ENCODE measurements at places on chromosomes 16 and 17.

- DNase-seq, result no peak
Measured at GRCh38 chr16:471353-472198, 46.1 kb downstream of the RAB11FIP3 start.

- DNase-seq, result no peak
Measured at GRCh38 chr16:27745348-27745747, 195.4 kb downstream of the KATNIP start.

- no peak for DNase-seq
Measured at GRCh38 chr16:79312502-79312901, 288.0 kb downstream of the MAF start.

- no peak for DNase-seq
Measured at GRCh38 chr17:6365200-6365943, 69.5 kb downstream of the AIPL1 start.

DNA sequence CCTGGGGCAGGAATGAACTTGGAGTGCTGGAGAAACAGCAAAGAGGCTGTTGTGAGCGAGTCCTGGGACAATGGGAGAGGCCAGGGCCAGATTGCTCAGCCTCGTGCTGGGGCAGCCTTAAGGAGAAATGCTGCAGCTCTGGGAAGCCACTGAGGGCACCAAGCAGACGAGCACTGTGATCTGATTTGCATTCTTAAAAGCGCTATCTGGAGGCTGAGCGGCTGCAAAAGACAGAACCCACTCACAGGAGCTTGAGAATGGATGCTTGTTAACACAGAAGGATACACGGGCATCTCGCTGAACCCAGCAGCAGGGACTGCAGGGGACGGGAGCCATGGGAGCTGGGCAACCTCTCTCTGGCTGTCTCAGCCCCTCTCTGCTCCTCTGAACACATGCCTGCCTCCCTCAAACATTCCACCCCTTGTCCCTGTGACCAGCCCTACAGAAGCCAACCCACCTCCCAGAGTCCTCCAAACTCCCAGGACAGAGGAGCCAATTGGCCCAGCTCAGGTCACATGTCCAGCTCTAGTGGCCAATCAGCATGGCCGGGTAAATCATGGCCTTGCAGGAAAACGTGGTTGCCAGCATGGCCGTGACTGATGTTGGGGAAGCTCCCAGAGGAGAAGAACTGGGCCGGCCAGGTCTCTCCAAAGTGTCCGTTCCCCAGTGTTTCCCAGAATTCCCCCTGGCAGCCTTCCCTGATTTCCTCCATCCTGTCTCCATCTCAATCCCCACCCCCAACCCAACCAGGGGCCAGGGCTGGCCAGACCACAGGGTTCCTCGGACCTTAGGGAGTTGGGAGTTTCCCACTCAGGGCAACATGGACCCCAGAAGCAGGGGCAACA lies 60.3 kb downstream of the GSG1L start:
- no peak for DNase-seq

GRCh38 chr17:75005291-75005690 lies 7.2 kb upstream of the MRPL58 start:
- no peak for DNase-seq

DNA sequence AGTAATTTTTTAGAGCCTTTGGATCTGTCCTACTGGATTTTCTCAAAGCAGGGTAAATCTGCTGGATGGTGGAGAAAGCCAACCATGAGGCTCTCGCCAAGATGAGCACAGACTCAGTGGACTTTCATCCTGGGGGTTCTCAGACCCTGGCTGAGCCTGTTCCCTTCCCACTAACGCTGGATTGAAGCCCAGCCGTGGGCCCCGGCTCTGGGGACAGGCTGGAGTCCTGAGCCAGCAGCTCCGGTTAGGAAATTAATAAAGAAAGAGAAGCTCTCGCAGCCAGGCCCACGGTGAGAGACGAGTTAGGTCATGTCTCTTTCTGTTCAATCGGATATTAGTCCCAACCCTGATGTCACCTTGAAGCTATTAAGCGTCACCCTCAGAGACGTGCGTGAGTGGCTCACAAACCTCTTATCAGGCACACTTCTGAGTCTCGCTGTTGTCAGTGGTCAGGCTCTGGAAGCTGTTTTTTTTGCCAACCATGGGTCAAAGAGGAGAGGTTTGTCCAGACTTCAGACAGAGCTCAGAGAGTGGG lies 27.1 kb downstream of the MEOX1 start:
- no peak for DNase-seq

DNA sequence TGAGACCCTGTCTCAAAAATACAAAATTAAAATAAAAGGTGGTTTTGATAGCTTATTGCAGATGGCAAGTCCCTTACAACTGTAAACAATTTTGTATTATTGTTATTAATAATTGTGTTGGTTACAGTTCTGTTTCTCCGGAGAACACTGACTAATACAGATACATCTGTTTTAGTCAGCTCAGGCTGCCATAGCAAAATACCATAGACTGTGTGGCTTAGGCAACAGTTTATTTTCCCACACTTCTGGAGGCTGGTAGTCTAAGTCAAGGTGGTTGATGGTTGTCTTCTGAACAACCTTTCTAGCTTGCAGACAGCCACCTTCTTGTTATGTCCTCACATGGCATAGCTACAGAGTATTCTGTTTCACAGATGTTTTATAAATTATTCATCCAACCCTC lies 14.2 kb upstream of the IL21R start:
- no peak for DNase-seq

DNA sequence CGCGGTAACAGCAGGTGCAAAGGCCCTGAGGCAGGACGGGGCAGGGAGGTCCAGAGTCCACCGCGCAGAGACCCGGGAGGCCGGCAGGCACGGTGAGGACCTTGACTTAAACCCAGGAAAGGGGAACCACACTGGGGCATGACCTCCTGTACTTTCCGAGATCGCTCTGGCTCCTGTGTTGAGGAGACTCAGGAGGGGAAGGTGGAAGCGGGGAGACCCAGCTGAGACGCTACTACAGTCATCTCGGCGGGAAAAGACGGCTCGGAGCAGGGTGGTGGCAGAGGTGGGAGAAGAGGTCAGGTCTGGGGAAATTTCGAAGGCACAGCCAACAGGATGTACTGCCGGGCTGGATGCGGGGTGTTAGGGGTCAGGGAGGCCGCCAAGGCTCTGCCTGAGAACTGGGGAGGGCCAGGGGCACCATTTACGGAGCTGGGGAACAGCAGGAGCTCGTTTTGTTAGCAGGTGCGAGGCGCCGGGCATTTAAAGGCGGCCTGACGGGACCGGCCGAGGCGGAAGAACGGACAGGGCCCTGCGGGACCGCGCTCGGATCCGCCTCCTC lies 22.3 kb downstream of the NPTX1 start:
- no peak for DNase-seq

GRCh38 chr16:81497690-81498089 lies 53.1 kb downstream of the CMIP start:
- no peak for DNase-seq

- peak; percentile 18 for DNase-seq
Measured at GRCh38 chr17:36463916-36464764, 22.3 kb upstream of the ZNHIT3 start.

DNA sequence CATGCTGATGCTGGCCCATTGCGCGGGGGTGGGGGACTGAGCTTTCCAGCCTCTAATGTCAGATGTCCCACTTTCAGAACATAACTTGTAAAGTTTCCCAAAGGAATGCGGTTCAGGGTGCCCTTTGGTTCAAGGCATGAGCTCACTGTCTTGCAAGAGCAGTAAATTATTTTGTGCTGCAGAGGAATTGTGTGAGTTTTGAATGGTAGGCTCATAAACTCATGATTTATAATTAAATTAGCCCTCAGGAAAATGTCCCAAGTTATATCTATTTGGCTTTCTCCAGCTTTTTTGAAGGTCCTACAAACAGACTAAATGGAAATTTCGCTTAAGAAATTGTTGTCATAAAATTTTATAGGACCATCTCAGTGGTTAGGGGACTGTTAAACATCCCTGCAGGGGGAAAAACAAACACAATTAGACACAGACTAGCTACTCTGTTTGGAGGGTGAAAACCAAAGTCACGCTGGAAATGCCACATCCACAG lies 321.8 kb downstream of the HS3ST3B1 start:
- no peak for DNase-seq

- no peak for DNase-seq
Measured at GRCh38 chr17:17314501-17315071, 11.4 kb downstream of the NT5M start.

GRCh38 chr17:38861399-38861843 lies 7.9 kb upstream of the RPL23 start:
- DNase-seq, result no peak

DNA sequence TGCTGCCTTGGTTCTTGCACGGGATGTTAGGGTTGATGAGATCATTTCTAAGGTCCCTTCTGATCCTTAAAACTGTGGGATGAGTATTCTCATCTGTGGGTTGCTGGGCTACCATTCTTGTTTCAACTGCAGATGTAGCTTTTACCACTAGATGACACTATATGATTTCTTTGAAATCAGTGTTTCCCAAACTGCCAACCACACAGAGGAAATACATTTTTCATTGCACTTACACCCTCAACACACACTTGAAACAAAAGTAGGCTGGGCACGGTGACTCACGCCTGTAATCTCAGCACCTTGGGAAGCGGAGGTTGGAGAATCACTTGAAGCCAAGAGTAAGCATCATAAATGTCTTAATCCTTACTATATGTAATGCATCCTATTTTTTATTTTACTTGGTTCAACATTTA lies 15.3 kb downstream of the LCMT1 start:
- DNase-seq, result peak; percentile 7
